SIG-M5 (cell line): ENCODE measurements at places on chromosomes 4 and X.

GRCh38 chrX:153462291-153462690 is 8.1 kb downstream of the HAUS7 start:
- no peak for DNase-seq

GRCh38 chrX:10965174-10965798 is 145.8 kb upstream of the HCCS start:
- DNase-seq: no peak

DNA sequence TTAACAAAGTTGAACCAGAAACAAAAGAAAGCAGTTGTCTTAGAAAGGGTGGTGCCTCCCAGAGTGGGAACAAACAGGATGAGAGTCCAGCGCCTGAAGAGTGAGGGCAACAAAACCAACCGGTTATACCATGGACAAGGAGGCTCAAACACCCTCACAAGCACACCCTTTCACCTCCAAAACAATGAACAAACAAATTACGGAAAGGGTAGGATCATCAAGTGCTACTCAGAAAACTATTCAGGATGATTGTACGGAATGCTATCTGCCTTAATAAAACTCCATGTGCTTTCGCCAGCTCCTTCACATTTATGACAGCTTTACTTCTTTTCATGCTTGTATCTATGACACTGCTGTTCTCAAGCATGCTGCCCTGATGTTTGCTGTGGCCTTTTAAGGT is 26.8 kb downstream of the SLC39A8 start:
- DNase-seq: no peak

DNA sequence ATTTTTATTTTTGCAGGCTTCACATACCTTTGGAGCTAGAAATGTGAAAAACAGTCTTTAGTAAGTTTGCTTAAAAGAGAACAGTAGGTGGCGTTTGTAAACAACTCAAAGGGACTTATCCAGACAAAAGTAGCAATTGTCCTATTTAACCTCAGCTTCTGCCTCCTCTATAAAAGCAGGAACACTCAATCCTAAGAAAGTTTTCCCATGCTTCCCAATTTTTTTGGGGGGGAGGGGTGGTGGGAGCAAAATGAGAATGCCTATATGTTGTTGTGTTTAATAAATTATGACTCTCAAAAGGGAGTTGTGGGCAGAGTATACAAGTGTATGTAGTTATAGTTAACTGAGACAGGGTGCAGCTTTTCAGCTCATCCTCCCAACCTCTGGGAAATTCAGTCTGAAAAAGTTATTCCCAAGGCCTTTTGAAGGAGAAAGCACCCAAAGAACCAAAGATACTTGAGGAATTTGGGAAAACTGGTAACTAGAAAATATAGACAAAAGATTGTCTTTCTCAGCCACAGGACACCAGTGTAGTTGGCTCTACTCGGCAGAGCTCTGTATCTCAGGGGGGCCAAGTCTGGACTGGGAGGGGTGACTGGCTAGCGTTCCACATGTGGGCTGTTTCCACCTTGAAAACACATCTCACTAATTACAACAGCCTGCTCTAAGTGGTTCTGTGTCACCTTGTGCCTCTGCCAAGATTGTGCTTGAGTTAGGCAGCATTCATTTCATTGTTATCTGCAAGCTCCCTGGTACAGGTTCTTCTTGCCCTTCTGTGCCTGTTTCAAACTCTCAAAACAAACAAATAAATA is 2.8 kb downstream of the SFRP2 start:
- no peak for DNase-seq

- DNase-seq: no peak
Measured at GRCh38 chr4:128859887-128860677, 50.6 kb downstream of the JADE1 start.

DNA sequence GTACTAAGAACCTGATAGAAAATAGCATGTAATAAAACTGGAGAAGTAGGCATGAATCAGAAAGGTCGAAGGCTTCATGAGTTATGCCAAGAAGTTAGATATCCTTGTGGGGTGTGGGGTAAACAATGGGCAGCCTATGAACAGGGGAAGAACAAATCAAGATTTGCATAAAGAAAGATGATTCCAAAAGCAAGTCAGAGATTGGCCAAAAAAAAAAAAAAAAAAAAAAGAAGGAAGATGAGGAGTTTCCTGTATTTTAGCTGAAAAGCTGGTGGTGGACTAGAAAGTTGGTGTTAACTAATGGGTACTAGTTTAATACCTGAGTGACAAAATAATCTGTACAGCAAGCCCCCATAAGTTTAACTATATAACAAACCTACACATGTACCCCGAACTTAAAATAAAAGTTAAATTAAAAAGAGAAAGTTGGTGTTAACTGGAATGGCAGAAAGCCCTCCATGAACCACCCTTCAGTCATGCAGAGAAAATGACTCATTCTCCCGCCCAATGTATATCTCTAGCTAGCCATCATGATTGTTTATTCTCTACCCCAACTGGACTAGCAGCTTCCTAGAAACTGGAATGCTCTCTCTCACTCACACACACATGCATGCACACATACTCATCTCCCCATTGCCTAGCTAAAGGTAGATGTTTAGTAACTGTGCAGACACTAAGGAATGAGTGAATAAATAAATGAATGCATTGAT is 41.7 kb downstream of the ATP11C start:
- DNase-seq: no peak

GRCh38 chr4:112083587-112084347 is 61.5 kb upstream of the FAM241A start:
- no peak for DNase-seq

- no peak for DNase-seq
Measured at GRCh38 chr4:169174247-169174646, 96.5 kb downstream of the SH3RF1 start.

DNA sequence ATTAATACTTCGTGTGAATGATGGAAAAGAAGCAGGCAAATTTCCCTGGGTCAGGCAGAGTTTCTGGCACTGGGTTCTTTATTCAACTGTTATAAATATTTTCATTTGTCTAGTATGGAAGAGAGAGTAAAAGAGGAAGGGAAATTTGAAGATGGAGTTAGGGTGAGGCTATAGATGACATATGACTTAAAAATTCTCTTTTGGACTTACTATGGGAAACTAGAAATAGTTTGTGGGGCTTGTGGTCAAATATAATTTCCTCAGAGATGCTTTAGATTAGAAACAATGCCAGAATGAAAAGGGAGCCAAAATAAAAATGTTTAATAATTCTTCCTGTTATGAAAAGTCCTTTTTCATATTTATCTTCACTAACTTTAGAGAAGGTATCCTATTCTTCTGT is 103.2 kb downstream of the GC start:
- no peak for DNase-seq

DNA sequence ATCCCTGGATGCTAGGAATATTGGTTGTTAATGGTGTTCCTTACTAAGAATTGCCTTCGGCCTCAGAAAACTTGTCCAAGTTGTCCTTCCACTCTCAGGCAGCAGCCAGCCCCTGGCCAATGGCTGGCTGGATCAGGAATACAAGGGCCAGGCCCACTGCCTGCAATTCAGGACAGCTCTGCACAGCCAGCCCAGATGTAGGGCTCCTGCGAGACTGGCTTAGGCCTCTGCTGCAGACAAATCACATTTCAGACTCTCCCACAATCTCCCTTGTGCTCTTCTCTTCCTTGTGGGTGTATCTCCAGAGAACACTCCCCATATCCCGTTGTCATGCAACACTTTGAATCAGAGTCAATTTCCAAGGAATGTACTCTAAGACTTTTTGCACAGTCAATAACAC is 747.6 kb upstream of the FTHL17 start:
- DNase-seq: no peak

DNA sequence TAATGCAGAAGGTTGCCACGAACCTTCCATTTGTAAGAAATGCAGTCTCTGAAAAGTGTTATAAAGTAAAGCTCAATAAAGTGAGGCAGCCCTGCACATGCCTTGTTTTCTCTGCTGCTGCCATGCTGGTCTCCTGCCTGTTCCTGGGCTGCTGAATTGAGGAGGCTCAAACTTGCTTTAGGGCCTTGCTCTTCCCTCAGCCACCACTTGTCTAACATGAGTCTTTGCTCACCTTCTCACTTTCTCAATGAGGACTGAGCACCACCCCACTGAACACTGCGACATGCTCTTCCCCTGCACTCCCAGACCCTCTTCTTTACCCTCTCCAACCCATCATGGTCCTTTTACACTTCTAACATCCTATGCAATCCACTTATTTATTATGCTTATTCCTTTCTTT is 25.2 kb upstream of the MFAP3L start:
- no peak for DNase-seq

GRCh38 chr4:8115916-8116315 is 42.7 kb downstream of the ABLIM2 start:
- no peak for DNase-seq

- no peak for DNase-seq
Measured at GRCh38 chrX:103170216-103170615, 44.7 kb upstream of the BEX4 start.

- DNase-seq: no peak
Measured at GRCh38 chr4:12146339-12146738, 717.6 kb upstream of the HS3ST1 start.

GRCh38 chr4:79851625-79852304 is 221.3 kb downstream of the ANTXR2 start:
- no peak for DNase-seq

DNA sequence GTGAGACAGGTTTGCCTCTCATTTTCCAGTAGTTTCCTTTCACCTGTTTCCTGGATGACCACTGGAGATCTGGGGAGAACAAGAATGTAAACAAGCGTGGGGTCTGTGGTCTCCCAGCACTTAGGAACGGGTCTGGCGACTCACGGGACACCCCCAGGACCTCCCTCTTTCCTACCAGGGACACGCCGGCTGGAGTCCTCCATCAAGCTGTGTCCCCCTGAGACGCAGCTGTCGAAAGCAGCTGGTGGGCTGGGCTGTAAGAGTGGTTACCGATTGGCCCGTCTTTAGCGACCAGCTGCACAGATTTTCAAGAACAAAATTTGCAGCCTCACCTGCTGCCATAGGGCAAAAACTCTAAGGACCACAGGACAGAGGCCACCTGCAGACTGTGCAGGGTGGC is 11.9 kb downstream of the LRPAP1 start:
- DNase-seq: no peak

DNA sequence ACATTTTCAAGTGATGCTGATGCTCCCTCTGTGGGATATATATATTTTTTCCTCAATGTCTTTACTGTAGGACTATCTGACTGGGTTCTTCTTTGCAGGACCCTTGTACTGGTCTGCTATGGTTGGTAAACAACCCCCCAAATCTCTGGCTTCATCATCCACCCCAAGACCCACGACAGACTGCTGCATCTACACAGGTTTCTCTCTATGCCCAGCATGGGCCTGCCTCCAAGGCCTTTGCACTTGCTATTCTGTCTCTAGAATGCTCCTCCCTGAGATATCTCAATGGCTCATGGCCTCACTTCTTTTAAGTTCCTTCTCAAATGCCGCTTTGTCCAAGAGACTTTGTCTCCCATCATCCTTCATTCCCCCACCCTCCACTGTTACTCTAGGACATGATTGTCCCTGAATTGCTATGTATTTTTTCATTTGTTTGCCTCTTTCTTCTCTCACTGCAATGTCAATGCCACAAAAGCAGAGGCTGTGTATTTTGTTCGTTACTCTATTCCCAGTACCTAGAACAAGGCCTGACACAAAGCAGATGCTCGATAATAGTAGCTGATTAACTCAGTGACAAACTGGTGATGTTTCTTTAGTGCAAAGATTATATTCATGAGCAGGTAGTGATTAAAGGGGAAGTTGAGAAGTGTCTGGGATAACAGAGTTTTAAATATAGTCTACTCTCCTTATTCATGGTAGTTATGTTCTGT is 6.6 kb downstream of the EVC start:
- DNase-seq: no peak

GRCh38 chr4:35538807-35539206 is 705.5 kb downstream of the ARAP2 start:
- no peak for DNase-seq

GRCh38 chrX:153445856-153446635 is at the start of gene TREX2:
Gene TREX2, minus strand, starts transcription at chrX:153446056. Its CDS starts 626 bp downstream, at chrX:153445430.
- no peak for DNase-seq

DNA sequence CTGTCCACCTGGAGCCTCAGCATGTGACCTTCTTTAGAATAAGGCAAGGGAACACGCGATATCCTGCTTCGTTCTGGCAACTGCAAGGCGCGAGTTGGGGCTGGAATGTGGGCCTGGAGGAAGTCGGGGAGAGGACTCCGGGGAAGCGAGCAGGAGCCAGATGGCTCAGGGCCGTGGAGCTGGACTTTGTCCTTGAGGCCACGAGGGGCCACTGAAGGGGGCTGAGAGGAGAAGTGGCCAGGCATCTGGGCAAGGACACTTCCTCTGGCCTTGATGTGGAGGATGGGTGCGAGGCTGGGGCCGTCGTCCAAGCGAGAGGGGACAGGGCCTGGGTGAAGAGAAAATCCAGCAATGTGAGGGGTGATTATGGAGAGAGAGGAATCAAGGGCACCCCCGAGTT is 12.2 kb upstream of the DUSP9 start:
- no peak for DNase-seq

GRCh38 chr4:1898681-1899080 is 27.5 kb downstream of the NSD2 start:
- no peak for DNase-seq

- no peak for DNase-seq
Measured at GRCh38 chrX:123959281-123960063, 2.0 kb upstream of the STAG2 start.

GRCh38 chr4:180448306-180448705 is 1794.9 kb upstream of the TENM3 start:
- no peak for DNase-seq

- DNase-seq: no peak
Measured at GRCh38 chr4:996030-996996, 3.1 kb upstream of the SLC26A1 start.

GRCh38 chrX:118839334-118839958 is 15.8 kb downstream of the ZCCHC12 start:
- no peak for DNase-seq

DNA sequence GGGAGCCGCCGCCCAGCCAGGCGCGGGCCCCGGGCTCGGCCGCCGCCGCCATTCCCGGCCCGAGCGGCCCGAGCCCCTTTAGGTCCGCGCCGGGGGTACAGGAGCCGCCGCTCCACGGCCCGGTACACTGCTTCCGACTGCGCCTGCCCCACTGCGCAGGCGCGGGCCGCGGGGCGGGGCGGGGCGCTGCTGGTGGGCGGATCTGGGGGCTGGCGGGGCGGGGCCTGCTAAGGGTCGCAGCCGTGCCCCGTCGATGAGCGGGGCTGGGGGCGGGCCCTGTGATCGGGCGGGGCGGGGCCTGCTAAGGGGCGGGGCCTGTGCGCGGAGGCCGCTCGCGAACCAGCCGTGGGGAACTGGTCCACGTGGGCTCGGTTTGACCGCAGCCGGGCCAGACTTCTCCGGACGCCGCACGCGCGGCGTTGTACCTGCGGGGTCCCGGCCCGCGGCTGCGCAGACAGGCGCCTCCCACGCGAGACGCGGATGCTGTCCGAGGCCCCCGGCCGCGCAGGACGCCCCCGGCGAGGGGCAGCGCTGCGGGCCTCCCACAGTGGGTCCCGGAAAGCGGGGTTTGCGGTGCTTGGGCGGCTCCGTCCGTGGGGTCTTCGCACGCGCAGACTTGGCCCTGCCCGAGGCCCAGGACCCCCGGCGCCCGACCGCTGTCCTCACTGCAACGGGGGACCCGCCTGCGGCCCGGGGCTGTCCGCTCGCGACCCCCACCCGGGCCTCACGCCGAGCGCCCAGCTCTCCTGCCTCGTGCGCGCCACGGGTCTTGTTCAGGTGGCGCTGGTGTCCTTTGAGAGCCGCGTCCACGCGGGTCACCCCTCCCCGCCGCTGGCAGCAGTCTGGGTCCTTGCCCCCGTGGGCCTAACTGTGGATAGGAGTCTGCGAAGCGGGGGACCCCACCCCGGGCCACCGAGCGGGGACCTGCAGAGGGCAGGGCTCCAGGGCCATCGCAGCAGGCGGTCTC is at the start of gene DGKQ:
Gene DGKQ (minus strand): TSS at position 139 of the 967 bp plus-strand sequence. CDS start 87 bp downstream, at position 52.
- no peak for DNase-seq

GRCh38 chr4:60455380-60455779 is 744.7 kb upstream of the ADGRL3 start:
- DNase-seq: no peak

GRCh38 chr4:15253349-15253748 is 174.5 kb upstream of the C1QTNF7 start:
- DNase-seq: no peak
